Naive B cell (primary cell): ENCODE measurements at places on chromosomes 3 and 15.
A peak's percentile ranks its signal among the peaks of the same experiment; 100 is the strongest.

- peak overlapping the region; percentile 71 for H3K4me3 ChIP-seq
- H3K27ac ChIP-seq: no peak overlapping the region
- H3K27me3 ChIP-seq: peaks cover 6% of the 10 kb centered on the region
- peaks cover 21% of the 10 kb centered on the region for H3K4me1 ChIP-seq
Observed at GRCh38 chr15:41483519-41483918, 10.2 kb upstream of the ITPKA start.

GRCh38 chr3:47347217-47347801 lies 33.5 kb upstream of the PTPN23 start:
- peak overlapping the region; percentile 37 for H3K27ac ChIP-seq
- peak overlapping the region; percentile 75 for H3K4me3 ChIP-seq
- H3K36me3 ChIP-seq: no peaks in the 10 kb centered on the region
- H3K27me3 ChIP-seq: no peaks in the 10 kb centered on the region

DNA sequence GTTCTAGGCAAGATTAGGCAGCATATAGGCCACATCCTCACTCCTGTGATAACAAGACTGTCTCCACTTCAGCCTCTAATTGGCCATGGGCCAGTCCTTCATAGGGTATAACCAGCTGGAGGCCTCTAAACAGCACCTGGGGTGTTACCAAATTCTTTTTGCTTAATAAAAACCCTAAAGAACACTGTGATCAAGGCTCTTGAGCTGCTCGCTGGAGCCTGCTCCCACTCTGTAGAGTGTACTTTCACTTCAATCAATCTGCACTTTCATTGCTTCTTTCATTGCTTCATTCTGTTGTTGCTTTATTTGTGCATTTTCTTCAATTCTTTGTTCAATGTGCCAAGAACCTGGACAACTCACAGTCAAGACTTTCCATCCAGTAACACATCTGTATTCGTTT lies 36.2 kb upstream of the TOPBP1 start:
- no peaks in the 10 kb centered on the region for H3K36me3 ChIP-seq
- H3K4me1 ChIP-seq: no peaks in the 10 kb centered on the region
- no peak overlapping the region for H3K4me3 ChIP-seq
- DNase-seq: no peak
- H3K27ac ChIP-seq: no peak overlapping the region

- no peak for DNase-seq
- peaks cover 32% of the 10 kb centered on the region for H3K27me3 ChIP-seq
- H3K4me1 ChIP-seq: peaks cover 29% of the 10 kb centered on the region
Observed at GRCh38 chr15:28100516-28101195, 1.5 kb upstream of the OCA2 start.

GRCh38 chr3:187989575-187990153 lies 164.3 kb upstream of the LPP start:
- H3K27me3 ChIP-seq: peaks cover 15% of the 10 kb centered on the region
- peaks cover 15% of the 10 kb centered on the region for H3K4me1 ChIP-seq
- peaks cover 5% of the 10 kb centered on the region for H3K36me3 ChIP-seq
- no peak for DNase-seq
